ENCODE measurements at places on chromosomes 12 and 14.

DNA sequence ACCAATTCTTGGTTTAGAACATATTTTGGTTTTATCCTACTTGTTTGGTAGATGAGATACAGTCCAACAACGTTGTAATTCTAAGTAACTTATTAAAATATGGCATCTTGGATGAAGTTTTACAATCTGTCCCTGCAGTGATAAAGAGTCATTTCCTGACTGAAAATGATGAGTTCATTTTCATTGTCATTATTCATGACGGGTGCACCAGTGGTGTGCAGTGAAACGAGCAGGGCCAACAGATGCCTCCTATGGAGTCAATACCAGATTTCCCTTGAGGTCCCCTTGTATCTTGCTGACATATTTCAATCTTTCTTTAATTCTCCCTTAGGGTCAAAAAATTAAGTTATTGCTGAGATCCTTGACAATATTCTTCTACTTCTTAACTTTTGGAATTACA is 438.5 kb downstream of the LRIG3 start:
- DNase-seq, result no peak

GRCh38 chr14:87045246-87045645 is 947.7 kb downstream of the GALC start:
- DNase-seq, result no peak

GRCh38 chr12:104011253-104011652 is 38.7 kb downstream of the GLT8D2 start:
- DNase-seq, result no peak

GRCh38 chr12:96466939-96467751 is 22.2 kb upstream of the CFAP54 start:
- no peak for DNase-seq

DNA sequence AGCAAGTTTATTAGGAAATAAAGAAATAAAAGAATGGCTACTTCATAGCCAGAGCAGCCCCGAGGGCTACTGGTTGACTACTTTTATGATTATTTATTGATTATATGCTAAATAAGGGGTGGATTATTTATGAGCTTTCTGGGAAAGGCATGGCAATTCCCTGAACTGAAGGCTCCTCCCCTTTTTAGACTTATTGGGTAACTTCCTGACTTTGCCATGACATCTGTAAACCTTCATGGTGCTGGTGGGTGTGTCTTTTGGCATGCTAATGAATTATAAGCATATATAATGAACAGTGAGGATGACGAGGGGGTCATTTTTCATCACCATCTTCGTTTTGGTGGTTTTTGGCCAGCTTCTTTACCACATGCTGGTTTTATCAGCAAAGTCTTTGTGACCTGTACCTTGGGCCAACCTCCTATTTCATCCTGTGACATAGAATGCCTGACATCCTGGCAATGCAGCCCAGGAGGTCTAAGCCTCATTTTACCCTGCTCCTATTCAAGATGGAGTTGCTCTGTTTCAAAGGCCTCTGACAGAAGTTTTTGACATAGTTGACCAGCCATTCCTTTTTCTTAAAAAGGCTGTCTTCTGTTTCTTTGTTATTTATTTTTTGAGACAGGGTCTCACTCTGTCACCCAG is 11.1 kb upstream of the PTGES3 start:
- no peak for DNase-seq

- no peak for DNase-seq
Observed at GRCh38 chr12:47783024-47783755, 10.2 kb downstream of the SLC48A1 start.

DNA sequence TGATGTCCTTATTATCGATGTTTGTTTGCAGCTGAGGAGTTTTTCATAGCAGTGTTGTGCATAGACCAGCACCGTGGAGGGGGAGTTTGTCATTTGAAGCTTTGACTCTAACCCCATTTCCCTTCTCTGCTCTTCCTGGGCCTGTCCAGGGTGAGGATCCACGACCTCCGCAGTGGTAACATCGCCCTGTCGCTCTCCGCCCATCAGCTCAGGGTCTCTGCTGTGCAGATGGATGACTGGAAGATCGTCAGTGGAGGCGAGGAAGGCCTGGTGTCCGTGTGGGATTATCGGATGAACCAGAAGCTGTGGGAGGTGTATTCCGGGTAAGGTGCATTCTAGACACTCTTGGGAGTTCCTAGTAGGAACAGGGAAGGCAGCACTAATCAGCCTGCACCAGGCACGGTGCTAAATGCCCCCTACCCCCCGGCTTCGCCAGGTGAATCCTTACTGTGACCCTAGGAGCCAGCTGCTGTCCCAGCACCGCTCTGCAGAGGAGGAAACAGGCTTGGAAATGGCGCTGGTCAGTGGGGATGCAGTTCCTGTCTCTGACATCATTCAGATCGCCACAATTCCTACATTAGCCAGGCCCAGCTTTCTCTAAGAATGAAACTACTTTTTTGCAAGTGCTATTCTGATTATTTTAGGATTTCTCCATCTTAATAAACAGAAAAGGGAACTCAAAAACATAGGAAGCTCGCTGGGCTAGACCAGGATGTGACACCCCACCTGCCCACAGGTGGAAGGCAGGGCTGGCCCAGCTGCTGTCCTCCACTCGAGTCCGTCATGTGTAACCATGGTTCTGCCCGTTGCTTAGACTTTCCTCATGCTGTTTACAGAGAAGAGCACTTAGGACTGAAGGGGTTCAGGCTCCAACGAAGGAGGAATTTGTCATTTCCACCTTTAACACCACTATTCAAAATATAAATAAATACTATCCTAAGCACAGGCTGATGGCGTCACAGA is 74.9 kb downstream of the TESC start:
- no peak for DNase-seq

DNA sequence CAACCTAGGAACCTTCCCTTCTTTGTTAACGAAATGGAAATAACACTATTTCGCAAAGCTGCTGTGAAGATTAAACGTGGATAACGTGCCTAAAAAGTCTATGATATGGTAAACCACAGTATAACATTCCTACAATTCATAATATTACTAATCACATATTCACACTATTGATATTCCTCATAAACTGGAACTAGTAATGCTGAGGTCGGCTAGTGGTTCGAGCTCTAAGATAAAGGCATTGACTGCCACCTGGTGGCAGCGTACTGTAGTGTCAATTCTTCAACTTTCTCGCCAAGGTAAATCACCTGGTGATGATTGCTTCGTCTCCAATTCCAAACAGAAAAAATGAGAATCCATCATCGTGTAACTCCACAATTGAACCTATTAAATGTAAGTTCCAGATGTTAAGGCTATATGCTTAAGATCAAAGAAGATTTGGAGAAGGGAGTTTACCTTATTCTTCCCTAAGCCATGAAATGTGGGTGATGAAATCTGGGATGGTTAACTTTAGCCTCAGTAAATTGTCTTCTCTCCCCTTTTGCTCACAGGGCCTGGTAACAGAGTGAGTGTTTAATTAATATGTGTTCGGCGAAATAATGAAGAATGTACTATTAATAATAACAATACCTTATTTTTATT is 197.5 kb upstream of the TMEM132C start:
- peak; percentile 29 for DNase-seq

GRCh38 chr12:7005311-7005710 is 13.0 kb downstream of the LPCAT3 start:
- no peak for DNase-seq

- no peak for DNase-seq
Observed at GRCh38 chr14:20429801-20430669, 5.9 kb downstream of the KLHL33 start.

GRCh38 chr12:13941258-13942249 is 39.8 kb downstream of the GRIN2B start:
- peak; percentile 39 for DNase-seq

- no peak for DNase-seq
Observed at GRCh38 chr14:23359722-23360447, 5.1 kb downstream of the EFS start.

- no peak for DNase-seq
Observed at GRCh38 chr12:78566456-78566855, 298.1 kb upstream of the SYT1 start.

- DNase-seq, result no peak
Observed at GRCh38 chr12:98868076-98868475, 223.0 kb downstream of the APAF1 start.

DNA sequence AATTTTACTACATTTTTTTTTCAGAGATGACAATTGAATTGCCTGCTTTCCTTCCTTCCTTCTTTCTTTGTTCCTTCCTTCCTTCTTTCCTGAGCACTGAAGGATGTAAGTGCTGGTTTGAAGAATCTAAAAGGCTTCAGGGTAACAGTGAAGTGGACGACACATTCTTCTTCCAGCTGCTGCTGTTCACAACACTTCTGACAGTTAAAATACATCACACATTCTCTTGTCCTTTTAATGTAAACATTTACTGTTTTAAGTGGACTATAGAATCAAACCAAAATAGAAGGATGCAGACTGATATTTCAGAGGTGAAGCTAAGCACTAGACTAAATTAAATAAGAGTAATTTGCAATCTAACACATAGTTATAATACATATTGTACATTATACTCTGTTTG is 151.5 kb downstream of the MSRB3 start:
- DNase-seq, result no peak

- DNase-seq, result no peak
Observed at GRCh38 chr14:93132472-93133065, 16.8 kb upstream of the ITPK1 start.

DNA sequence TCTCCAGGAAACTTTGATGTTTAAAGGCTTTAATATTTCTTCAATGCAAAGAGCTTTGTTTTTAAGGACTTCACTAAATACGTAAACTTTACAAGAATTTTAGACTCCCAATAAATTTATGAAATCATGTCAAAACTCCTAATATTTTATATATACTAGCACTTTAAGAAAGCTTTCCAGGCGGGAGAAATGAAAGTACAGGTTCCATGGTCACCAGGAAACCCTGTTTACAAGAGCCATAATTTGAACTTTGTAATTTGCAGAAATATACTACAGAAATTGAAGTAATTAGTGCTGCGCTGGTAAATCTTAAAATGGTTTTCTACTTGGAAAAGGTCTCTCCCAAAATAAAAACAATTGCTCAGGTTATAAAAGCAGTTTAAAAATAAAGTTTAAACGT is 8.8 kb downstream of the CCDC92 start:
- DNase-seq, result no peak

DNA sequence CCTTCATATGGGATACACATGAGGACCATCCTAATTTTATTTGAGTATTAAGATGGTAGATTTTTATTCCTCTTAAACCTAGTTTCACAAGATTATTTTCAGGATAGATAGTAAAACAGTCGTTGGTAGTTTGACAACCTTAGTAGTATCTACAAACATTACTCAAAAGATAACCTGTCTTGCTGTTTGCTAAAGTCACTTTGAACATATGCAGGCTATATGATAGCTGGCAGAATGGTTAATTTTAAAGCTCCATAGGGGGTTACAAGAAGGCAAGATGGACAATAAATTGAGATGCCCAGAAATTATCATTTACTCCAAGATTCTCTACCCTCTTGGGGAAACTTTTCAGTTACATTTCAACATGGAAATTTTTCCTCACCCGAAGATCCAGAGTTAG is 525.7 kb downstream of the SOX5 start:
- DNase-seq, result no peak

- DNase-seq, result no peak
Observed at GRCh38 chr12:85356596-85357385, 76.8 kb downstream of the ALX1 start.

DNA sequence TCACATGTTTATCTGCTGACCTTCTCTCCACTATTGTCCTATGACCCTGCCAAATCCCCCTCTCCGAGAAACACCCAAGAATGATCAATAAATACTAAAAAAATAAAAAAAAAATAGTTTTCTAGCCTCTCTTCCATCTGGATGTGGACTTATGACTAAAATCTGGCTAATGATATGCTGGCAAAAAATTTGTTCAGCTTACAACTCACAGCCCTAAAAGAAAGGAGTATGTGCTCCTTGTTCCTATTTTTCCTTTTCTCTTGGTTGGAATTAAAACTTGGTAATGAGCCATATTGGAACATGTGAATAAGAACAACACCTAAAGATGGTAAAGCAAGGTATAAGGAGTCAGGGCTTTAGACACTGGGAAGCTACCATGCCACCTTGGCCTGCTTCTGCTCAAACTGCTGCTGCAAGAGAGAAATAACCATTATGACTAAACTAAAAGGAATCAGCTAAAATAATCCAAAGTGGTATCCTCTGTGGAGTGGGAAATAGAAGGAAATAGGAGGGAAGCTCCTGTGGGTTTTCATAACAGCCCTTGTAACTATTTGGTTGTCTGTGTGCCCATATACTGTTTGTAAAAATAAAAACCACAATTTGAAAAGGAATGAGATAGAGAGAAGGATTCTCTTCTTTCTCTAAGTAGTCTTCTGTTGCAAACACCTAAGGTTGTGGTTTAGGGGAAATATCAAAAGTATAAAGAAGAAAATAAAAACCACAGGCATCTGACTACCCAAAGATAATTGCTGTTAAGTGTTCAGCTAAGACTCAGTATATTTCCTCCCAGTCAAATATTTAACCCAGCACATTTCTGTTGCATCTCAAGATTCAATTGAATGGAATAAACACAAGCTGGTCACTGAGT is 53.8 kb downstream of the SDR9C7 start:
- no peak for DNase-seq

DNA sequence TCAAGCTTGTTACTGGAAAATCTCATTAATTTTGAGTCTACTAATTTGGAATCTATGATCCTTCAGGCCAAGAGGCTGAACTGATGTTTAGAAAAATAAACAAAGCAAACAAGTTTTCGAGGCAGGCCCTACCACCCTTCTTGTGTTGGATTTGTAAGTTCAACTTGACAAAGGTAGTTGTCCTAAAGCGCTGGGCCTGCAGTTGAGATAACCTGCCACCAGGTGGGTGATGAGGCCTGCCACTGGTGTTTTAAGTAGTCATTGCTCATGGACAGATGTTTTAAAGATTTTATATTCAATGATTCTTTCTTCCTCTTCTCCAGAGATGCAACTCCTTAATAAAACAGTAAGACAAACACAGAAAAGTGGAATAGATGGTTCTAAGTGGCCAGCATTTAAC is 19.4 kb downstream of the ACVRL1 start:
- DNase-seq, result no peak

GRCh38 chr14:45787167-45787566 is 534.2 kb upstream of the MIS18BP1 start:
- no peak for DNase-seq

- DNase-seq, result no peak
Observed at GRCh38 chr12:106110626-106111300, 28.0 kb downstream of the NUAK1 start.

DNA sequence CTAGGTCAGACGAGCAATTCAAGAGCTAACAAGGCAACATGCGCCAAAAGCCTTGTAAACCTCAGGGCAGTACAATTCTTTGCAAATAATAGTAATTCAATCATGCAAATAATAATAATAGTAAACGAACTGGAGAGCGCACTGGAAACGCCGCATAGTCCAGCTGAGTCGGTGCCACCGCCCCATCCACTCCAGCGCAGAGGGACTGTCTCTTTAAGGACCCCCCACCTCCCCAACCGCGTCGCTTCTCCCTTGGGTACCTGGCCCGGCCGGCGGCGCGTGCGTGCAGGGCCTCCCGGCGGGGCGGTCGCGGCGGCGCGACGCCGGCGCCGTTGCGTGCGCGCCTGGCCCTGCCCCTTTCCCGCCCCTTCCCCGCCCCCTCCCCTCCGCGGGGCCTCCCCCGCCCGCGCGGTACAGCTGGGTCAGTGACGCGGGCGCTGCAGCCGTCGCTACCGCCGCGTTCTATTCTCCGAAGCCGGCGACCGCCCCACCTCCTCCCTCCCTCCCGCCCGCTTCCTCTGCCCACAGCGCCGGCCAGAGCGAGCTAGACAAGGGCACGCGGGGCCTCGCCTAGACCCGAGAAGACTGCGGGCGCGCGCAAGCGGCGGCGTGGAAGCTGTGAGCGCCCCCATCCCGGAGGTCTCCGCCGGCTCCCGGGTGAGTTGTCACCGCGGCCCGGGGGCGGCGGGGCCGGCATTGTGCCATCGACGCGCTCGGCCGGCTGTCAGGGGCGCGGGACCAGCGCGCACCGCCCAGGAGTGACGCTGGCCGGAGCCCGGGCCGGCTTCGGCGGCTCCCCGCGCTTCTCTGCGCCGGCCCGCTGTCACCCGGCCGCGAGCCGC is at the start of gene SUSD6:
SUSD6 (plus strand) TSS at position 425 of the 842 bp plus-strand sequence. CDS start 46,997 bp downstream, outside the sequence.
- DNase-seq, result peak; percentile 90

All from NCI-H1048 (cell line).